ENCODE measurements at places on chromosomes 16 and 17. TPM values are rescaled to one million over a fixed set of nuclear protein-coding genes. Genes with fewer than 3 reads are reported as not detected.

DNA sequence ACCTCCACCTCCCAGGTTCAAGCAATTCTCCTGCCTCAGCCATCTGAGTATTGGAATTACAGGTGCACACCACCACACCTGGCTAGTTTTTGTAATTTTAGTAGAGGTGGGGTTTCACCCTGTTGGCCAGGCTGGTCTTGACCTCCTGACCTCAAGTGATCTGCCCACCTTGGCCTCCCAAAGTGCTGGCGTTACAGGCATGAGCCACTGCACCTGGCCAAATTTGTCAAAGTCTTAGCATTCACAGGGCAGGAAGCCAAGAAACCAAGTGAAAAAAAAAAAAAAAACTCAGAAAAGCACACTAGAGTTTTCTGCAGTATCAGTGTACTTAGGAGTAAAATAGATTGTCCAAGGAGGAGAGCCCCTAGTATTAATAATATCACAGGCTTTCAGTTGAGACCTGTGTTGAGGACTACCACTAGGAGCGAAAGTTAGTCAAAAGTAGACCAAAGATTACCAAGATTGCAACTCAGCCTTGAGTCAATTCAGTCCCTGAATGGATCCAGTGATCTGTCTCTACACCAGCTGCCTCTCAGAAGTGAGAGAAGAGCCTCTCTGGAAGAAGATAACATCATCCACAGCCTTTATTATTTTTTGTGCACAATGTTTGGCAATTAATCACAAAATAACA, 159.7 kb downstream of the CEP112 start:
- no peak for DNase-seq

- DNase-seq = peak; percentile 88
Observed at GRCh38 chr17:38898812-38899348, 26.5 kb upstream of the LASP1NB start.

DNA sequence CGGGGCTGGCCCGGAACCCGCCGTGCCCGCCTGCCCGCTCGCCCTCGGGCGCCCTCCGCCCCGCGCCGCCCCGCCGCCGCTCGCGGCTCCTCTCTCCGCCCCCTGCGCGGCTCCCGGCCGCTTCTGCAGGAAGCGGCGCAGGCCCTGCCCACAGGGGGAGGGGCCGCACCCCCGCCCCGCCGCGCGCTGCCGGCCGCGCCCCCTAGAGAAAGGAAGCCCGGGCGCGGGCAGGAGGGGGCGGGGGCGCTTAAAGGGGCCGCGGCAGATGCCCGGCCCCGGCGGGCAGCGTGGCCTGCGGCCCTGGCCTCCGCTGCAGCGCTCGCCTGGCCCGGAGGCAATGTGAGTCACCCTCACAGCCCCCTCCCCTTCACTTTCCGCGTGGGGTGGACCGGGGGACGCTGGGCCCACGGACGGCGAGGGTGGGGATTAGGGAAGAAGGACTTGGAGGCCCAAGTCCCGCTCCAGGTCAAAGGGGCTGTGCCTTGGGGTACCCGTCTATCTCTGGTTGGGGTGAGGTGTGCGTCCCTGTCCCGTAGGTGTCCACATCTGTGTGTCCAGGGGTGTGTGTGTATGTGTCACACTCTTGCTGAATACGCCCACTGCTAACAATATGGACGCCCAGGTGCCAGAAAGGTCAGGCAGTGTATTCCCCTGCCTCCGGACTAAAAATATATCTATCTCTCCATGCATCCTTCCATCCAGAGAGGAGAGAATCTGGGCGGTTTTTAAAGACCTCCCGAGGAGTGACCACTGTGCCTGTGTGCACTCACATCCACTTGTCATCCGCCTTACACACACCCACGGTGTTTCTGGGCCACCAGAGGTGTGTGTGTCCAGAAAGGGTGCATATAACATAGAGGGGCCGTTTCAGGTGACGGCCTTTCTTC, at the start of gene GIT1:
Gene GIT1, minus strand, starts transcription at position 125 of the 887 bp plus-strand sequence. CDS start 270 bp downstream, outside the sequence.
- peak; percentile 92 for DNase-seq

DNA sequence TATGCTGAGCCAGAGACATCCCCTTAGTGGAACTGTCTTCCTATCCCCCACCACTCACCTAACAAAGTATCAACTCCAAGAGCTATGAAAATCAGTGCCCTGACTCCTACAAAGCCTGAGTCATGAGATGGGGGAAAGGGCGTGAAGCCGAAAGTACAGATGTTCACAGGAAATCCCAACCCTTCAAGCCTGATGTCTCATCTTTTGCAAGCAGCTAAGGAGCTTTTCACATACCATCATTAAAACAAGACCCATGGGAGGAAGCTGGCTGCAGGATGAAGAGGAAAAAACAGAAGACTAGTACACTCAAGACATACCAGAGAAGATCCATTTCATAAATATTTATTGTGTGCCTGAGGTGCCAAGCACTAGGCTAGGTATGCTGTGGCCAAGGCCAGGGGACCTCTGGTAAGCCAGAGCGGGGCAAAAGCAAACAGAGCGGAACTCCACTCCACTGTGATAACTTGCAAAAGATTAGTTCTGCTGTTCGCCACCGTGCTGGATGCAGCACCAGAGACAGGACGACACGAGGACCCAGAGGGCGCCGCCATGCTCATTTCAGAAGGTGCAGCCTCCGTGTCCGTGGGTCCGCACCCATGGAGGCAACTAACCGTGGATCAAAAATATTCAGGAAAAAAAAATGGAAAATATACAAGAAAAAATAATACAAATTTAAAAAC, 4.5 kb upstream of the MNT start:
- DNase-seq = no peak

DNA sequence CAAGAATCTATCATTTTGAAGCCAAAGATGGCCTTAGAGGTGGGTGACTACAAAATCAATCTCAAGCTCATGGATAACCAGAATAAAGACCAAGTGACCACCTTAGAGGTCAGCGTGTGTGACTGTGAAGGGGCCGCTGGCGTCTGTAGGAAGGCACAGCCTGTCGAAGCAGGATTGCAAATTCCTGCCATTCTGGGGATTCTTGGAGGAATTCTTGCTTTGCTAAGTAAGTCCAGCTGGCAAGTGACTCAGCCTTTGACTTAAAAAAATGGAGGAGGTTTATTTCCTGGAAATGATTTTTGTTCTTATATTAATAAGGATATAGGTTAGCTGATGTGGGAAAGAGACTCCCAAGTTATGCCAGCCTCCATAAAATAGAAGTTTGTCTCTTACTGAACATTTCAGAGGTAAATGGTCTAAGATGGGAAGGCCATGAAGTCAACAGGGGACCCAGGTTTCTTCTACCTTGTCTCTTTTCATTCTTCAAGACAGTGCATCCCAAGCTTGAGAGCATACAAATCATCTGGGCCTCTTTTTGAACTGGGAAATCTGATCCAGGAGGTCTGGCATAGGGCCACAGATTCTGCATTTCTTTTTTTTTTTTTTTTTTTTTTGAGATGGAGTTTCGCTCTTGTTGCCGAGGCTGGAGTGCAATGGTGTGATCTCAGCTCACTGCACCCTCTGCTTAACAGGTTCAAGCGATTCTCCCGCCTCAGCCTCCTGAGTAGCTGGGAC, 19.8 kb upstream of the TANGO6 start:
- DNase-seq = no peak

DNA sequence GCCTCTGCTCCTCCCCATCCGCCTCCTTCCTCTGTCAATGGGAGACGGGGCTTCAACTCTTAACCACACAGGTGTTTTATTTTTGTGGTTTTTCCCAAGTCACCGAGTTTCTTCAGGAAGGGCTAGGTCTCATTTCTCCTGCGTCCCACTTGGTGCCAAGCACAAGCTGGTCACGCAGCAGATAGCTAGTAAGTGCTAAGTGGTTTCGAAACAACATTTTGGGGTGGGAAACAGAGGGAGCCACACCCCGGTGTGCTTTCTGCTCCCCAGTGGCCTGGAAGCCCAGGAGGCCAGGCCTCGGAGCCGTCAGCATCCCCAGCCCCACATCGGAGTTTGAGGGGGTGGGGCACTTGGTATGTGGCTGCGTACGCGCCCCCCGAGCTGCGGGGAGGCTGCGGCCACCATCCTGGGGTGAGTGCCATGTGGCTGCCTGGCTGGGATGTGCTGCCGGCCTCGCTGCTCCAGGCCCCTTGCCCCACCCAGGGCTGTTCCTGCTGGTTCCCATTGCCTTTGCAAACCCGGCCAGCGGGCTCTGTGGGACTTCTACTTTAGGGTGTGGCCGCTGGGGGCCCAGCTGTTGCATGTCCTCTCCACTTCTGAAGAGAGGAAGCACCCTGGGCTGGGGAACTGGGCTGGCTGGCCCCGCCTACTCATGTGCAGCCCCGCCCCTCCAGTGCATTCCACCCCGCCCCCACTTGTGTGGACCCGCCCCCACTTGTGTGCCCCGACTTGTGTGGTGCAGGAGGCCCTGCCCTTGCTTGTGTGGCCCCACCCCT, 55.6 kb downstream of the BAIAP2 start:
- DNase-seq = peak; percentile 50

DNA sequence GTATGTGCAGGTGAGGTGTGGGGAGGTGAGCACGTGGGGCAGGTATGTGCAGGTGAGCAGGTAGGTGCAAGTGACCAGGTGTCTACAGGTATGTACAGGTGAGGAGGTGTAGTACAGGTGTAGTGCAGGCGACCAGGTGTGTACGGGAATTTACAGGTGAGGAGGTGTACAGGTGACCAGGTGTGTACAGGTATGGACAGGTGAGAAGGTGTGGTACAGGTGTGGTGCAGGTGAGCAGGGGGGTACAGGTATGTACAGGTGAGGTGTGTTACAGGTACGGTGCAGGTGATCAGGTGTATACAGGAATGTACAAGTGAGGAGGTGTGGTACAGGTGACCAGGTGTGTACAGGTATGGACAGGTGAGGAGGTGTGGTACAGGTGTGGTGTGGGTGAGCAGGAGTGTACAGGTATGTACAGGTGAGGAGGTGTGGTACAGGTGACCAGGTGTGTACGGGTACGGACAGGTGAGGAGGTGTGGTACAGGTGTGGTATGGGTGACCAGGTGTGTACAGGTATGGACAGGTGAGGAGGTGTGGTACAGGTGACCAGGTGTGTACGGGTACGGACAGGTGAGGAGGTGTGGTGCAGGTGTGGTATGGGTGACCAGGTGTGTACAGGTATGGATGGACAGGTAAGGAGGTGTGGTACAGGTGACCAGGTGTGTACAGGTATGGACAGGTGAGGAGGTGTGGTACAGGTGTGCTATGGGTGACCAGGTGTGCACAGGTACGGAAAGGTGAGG, 12.8 kb upstream of the DBNDD1 start:
- DNase-seq = no peak

GRCh38 chr16:53374800-53375199, 59.5 kb upstream of the RBL2 start:
- DNase-seq = no peak

- DNase-seq = peak; percentile 85
Observed at GRCh38 chr16:27402964-27403600, 1.1 kb downstream of the IL21R start.

- no peak for DNase-seq
Observed at GRCh38 chr17:42989726-42990652, 8.2 kb upstream of the RPL27 start.

DNA sequence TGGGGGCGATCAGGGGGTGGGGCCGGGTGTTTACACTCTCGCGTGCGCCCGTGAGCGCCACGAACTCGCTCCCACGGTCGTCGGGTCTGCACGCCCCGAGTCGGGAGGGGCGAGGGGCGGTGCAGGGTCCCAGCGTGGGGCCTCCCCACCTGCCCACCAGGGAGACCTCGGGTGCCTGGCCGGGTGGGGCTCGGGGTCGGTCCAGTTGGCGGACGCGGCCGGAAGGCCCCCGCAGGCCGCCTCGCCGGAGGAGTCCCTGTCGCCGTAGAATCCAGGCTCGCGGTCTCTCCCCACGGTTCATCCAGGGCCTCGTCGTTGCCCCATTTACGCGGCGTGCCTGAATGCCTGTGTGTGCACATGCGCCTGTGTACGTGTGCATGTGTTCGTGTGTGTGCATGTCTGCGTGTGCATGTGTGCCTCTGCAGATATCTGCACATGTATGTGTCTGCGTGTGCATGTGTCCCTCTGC, 510 bp upstream of the RAB40B start:
- DNase-seq = no peak

GRCh38 chr17:7083592-7083991, 3.5 kb upstream of the CLEC10A start:
- DNase-seq = no peak

- DNase-seq = no peak
Observed at GRCh38 chr17:68390888-68391545, 66.3 kb downstream of the WIPI1 start.

- no peak for DNase-seq
Observed at GRCh38 chr16:64251742-64252141, 870.1 kb downstream of the CDH11 start.

DNA sequence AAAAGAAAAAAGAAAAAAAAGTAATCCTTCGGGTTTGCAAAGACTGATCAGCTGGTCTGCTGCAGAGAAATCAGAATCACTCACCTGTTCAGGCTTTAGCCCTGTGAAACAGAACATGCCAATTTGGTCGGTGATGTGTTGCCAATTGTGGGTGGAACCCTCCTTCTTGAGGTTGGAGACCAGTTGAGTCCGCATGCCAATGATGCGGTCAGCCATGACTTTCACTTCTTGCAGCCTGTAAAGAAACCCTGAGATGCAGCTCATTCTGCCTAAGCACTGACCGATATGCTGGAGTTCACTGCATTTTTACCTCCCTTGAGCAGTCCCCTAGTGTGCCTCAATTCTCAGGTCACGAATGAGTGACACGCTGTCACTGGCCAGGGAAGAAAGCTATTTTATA, 24.8 kb upstream of the SLC38A7 start:
- no peak for DNase-seq

DNA sequence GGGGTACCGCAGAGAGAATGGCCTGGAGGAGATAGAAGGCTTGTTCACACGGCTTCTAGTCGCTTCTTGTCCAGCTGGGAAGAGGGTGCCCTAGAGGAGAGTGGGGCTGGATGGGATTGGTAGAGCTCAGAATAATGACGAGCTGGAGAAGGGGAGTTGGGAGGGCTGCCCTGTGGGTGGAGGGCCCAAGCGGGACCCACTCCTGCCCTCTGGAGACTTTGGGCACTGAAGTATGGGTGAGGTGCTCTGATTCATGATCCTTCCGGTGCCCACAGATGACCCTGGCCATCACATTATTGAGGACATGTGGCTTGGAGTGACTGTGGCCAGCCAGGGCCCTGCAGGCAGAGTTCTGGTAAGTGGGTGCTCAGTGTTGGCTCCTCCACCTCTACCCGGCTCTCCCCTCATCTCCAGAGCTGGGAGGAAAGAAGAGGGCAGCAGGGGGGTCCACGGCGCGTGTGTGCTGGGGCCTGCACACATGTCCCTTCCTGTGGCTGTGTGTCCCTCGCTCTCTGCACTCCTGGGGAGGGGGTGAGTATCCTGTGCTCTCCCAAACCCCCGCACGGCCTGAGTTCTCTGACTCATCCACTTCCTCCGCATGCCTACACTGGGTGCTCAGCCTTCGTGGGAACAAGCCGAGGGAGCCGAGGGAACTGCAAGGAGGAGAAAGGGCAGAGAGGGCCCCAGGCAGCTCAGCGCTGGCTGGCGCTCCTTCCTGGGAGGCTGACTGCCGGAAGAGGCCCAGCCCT, 8.5 kb downstream of the ITGA3 start:
- no peak for DNase-seq

GRCh38 chr17:55527540-55528118, 16.4 kb upstream of the SMIM36 start:
- peak; percentile 48 for DNase-seq

Gene DYNLRB2
- not detected for total RNA-seq

Gene INO80E
- 129 TPM for total RNA-seq

Gene DNAH9
- not detected for total RNA-seq

Gene NHLRC4
- total RNA-seq = 2.5 TPM

Gene CDH15
- total RNA-seq = not detected

Gene NT5M
- total RNA-seq = 14.0 TPM

Gene GRAP
- total RNA-seq = 125 TPM

Gene ASPHD1
- total RNA-seq = 0.30 TPM

Gene DNAH17
- 0.89 TPM for total RNA-seq
